Kasumi-1 (cell line): ENCODE measurements at places on chromosomes 5 and 9.
A peak's percentile ranks its signal among the peaks of the same experiment; 100 is the strongest.

DNA sequence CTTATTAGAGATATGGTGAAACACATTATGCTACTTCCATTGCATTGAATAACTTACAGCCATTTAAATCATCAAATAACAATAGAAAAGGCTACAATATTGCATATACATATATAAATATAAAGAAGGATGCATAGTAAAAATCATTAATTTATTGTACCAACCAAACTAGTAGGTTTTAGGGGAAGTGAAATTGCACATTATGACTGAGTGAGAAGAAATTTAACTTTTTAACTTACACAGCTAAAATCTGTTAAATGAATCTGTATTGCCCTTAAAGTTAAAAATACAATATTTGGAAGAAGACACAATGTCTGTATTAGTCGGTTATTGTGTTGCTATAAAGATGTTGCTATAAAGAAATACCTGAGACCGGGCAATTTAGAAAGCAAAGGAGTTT is 2073.7 kb upstream of the ACO1 start:
- no peak for DNase-seq

GRCh38 chr9:71916834-71917534 is 5.5 kb downstream of the C9orf85 start:
- no peak for DNase-seq

DNA sequence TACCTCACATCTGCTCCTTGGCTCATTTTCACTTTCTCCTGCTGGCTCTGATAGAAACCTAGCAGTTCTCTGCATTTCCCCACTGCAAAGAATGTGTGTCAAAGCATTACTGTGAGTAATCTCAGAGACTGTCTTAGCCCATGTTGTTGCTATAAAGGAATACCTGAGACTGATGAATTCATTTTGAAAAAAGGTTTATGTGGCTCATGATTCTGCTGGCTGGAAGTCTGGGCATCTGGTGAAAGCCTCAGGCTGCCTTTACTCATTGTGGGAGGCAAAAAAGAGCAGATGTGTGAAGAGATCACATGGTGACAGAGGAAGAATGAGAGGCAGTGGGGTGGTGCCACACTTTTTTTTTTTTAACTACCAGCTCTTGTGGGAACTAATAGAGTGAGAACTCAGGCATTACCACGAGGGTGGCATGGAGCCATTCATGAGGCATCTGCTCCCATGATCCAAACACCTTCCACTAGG is 191.6 kb upstream of the CTNND2 start:
- no peak for DNase-seq

- DNase-seq = peak; percentile 76
These were observed 16.0 kb downstream of the SLC22A5 start for GRCh38 chr5:132385326-132386105.

GRCh38 chr5:107501965-107502675 is 168.6 kb downstream of the EFNA5 start:
- peak; percentile 12 for DNase-seq

GRCh38 chr9:130154816-130155215 is 17.4 kb upstream of the NCS1 start:
- no peak for DNase-seq

DNA sequence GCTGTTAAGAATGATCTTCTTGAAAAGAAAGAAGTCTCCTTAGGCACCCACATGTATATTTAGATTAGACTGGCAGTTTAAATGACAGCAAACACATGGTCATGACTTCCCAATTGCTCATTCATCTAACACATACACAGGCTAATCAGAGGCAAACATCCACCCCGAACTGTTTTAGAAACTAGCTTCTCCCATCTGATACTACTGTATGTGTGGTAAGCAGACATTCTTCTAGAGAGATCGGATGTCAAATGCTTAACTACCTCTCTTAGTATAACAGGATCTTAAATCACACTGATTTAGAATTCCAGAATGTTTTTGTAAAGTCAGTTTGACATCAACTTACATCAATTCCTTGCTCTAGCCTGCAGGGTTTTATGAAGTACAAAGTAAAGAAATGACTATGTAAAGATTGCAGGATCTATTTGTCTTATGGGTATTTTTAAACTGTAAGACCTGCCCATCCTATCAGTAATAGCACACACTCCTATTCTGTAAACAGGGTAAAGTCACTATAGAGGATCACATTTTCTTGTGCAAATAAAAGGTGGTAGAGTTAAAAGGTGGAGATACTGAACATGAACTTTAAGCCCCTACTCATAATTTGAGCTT is 239.7 kb downstream of the MLLT3 start:
- DNase-seq = no peak

- DNase-seq = no peak
These were observed 190.3 kb downstream of the SYK start for GRCh38 chr9:90991953-90992352.
